ENCODE measurements at places on chromosomes 6 and 20.

GRCh38 chr6:146827216-146827928, 228.6 kb downstream of the ADGB start:
- DNase-seq, result no peak

GRCh38 chr6:48641544-48641943, 530.5 kb upstream of the PTCHD4 start:
- DNase-seq, result no peak

DNA sequence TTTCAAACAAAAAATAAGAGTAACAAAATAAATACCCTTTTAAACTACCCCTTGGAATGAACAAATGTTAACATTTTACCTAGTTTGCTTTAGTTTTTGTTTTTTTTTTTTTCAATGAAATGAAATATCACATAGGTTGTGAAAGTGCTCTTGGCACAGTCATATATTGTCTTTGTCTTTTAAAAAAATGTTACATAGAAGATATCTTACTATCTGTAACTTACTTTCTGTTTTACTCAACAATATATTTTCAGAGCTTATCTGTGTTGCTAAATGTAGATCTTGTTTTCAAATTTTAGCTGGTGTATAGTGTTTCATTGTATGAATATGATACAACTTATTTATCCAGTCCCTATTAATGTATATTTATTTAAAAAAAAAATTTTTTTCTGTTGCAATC, 8.6 kb downstream of the CEP57L1 start:
- no peak for DNase-seq

DNA sequence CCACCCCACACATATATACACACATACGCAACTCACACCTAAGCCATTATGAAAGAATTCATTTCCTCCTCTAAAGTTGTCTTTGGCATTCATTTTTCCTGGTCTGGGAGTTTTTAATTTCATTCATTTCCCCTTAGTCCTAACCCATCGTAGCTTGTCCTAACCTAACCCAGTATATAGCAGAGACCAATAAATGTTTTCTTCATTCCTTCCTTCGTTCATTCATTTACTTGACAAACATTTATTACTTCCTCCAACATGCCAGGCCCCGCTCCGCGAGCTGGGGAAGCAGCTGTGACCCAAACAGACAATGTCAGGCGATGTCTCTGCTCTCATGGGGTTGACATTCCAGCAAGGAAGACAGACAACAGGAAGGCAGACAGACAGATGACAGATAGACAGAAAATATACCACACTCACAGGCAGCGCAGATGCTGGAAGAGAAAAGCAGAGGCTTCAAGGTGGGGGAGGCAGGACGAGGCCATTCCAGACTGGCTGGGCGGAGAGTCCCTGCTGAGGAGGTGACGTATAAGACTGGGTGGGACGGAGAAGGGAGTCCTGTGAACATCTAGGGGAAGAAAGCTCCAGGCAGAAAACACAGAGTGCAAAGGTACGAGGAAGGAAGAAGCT, 33.7 kb upstream of the SIRPA start:
- DNase-seq, result no peak

DNA sequence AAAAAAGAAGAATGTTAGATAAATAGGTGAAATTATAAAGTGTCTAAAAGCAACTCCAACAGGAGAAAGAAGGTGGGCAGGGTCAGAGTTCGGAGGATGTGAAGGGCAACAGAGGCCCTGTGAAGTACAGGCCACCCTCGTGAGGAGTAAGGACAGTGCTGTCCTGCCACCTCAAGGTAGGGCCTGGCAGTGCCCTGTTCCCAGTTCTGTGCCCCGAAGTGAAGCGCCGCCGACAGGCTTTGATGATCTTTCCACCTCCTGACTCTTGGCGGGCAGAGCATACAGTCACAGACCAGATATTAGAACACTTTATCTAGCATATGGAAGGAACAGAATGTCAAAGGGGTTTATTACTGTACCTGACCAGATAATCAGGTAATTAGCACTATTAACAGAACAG, 75.8 kb downstream of the GJA10 start:
- DNase-seq, result no peak

- DNase-seq, result no peak
These were observed 76.8 kb upstream of the ARMC2 start for GRCh38 chr6:108771421-108771820.

- no peak for DNase-seq
These were observed 323.8 kb upstream of the JARID2 start for GRCh38 chr6:14921878-14922671.

DNA sequence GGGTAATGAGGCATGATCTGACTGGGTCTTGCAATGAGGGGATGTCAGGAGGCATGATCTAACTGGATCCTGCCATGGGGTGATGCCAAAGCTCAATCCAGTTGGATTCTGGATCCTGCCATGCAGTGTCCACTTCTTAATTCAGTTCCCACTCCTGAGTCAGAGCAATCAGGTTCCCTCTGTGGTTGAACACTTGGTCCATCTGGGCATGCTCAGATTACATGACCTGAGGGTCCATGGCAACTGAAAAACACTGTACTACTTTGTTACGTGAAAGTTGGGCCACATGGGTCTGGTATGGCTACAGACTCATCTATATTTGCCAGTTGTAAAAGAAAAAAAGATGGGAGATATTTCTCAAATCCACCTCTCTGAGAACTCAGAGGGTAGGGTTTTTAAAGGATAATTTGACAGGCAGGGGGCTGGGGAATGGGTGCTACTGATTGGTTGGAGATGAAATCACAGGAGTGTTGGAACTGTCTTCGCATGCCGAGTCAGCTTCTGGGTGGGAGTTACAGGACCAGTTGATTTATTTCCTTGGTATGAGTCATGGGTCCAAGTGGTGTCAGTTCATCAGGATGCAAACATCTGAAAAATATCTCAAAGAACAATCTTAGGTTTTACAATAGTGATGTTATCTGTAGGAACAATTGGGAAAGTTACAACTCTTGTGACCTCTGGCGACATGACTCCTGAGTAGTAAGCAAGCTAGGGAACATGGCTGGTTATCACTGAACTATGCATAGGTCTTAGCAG, 21.6 kb downstream of the C6orf163 start:
- DNase-seq, result no peak

DNA sequence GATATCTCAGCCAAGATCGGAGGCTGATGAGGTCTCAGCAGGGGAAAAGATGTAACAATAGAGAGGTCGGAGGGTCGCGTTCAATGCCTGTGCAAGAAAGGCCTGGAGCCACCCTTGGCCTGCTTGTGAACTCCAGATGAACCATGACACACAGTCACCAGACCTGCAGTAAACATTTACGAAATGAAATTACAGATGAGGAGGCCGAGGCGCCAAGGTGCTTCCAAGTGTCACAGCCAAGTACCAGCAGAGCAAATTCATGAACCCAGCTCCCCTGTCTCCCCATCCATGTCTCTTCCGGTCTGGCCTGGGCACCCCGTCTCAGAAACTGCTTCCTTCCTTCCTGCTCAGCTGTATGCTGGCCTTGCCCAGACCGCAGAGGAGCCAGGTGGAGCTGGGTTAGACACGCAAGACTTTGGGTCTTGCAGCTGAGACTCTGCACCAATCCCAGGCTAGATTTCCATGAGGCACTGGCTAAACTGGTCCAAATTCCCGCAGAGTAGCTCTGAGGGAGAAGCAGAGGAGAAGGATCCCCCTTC, 48.1 kb downstream of the CHMP4B start:
- no peak for DNase-seq

DNA sequence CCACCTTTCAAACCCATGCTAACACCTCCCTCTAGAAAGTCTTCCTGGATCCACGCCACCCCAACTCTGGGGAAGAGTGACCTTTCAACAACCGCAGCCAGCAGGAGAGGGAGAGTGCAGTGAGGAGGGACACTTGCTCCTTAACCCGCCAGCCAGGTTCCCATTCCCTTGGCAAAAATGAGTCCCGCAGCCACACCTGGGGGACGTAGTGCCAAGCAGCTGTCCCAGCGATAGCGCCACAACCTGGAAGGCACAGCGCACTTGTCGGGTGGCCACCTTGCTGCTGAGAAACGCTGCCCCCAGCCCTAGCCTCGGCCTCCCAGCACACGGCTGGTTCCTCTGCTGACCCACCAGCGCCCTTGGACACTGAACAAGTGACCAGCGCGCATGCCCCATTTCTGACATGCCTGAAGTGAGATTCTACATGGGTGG, 119.3 kb downstream of the JPH2 start:
- DNase-seq, result no peak

Measured in cerebellar nuclear complex (tissue), 1 donor.